ENCODE measurements at places on chromosomes 11 and 22.

GRCh38 chr11:121291319-121291718, 1.3 kb upstream of the SC5D start:
- no peak for DNase-seq

DNA sequence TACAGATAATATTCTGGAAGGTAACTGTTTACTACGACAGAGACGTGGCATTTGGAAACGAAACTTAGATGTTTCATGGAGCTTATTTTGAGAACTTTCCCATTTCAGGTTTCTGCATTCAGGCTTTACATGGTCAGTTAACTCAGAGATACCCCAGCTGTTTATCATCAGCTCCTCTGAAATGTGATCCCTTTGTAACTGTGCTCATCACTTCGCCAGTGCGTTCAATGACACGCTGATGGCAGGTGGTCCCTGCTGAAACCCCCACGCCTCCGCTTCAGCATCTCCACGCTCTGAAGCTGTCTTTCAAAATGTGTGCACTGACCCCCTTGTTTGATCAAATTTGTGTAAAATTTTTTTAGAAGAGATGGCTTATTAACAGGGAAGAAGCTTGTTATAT, 30.5 kb downstream of the ALG12 start:
- DNase-seq: peak; percentile 12

DNA sequence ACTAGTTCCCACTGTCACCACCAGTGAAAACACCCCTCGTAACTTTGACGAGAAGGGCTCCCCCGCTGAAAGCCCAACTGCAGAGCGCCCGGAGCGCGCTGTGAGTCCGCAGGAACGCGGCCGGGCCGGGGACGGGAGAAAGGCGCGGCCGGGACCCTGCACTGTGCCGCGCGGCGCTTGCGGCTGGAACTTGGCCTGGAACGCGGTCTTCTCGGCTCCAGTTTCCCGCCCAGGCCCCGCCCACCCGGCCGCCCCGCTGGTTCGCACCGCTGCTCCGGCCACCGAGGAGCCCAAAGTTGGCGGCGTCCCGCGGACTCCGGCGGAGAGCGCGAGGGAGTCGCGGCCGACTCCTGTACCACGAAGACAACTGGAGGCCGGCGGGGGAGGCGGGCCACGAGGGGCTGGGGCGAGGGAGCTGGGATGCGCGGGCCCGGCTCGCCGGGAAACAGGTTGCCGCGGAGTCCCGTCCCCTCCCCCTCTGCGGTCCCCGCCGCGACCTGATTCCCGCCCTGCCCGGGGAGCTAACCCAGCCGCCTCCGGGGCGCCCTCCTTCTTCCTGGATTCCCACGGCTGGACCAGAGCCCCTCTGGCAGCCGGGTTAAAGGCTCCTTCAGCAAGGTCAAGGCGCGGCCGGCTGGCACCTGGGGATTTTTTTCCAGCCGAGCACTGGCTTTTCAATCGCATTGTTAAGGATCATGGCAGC, 3.4 kb downstream of the TENM4 start:
- peak; percentile 66 for DNase-seq

DNA sequence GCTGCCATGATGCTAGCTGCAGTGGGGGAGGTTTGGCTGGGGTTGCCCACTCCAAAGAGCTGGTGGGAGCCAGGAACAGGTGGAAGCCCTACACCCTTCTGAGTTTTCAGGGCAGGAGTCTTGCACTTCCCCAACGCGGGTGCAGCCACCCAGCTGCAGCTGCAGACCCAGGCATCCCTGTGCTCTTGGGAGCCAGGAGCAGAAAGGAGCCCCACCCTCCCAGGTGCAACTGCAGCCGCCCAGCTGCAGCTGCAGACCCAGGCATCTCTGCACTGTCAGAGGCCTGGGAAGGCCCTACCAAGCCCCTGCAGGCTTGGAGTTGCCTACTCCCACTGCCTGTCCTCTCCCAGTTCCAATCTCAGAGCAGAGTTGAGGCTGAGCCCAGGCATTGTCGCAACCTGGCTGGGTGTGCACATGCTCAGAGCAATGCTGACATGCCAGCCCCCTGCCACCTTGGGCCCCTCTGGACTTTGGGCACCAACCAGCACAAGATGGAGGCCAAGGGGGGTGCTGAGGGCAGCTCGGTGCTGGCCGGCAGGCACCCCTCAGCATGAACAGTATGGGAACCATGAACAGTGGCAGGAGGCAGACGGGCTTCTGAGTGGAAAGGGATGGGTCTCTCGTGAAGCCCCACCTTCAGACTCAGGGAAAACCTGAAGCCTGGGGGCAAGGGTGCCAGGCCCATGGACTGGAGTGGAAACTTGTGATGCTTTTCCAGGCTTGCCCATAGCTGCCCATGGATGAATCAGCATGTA, 195.4 kb downstream of the DCDC1 start:
- no peak for DNase-seq

GRCh38 chr11:109696191-109696897, 274.4 kb downstream of the C11orf87 start:
- DNase-seq: no peak

GRCh38 chr11:107359701-107360100, 97.9 kb downstream of the CWF19L2 start:
- DNase-seq: no peak

DNA sequence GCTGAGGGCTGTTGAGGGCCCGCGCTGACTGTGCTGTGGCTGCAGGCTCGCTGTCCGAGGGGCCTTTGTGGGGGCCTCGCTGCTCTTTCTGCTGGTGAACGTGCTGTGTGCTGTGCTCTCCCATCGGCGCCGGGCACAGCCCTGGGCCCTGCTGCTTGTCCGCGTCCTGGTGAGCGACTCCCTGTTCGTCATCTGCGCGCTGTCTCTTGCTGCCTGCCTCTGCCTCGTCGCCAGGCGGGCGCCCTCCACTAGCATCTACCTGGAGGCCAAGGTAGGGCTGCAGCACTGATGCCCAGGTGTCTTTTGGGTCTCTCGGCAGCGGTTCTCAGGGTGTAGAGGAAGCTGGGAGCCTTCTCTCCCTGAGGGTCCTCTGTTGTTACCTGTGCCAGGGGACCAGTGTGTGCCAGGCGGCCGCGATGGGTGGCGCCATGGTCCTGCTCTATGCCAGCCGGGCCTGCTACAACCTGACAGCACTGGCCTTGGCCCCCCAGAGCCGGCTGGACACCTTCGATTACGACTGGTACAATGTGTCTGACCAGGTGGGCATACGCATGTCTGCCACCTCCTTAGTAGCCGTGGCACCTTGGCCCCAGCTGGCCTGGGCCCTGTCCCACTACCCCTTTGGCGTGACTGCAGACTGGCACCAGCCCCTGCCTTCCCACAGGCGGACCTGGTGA, 2.2 kb downstream of the GPR137 start:
- DNase-seq: no peak

DNA sequence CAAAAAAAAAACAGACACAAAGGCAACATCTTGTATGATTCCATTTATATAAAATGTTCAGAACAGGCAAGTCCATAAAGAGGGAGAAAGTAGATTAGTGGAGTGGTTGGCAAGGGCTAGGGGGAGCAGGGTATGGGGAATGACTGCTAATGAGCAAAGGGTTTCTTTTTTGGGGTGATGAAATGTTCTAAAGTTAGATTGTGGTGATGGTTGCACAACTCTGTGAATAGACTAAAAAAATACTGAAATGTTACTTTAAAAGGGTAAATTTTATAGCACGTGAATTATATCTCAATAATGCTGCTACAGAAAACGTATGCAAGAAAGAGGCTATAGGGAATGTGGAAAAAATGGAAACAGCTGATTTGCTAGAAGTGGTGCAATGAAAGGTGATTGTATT, 155.1 kb downstream of the TENM4 start:
- no peak for DNase-seq

DNA sequence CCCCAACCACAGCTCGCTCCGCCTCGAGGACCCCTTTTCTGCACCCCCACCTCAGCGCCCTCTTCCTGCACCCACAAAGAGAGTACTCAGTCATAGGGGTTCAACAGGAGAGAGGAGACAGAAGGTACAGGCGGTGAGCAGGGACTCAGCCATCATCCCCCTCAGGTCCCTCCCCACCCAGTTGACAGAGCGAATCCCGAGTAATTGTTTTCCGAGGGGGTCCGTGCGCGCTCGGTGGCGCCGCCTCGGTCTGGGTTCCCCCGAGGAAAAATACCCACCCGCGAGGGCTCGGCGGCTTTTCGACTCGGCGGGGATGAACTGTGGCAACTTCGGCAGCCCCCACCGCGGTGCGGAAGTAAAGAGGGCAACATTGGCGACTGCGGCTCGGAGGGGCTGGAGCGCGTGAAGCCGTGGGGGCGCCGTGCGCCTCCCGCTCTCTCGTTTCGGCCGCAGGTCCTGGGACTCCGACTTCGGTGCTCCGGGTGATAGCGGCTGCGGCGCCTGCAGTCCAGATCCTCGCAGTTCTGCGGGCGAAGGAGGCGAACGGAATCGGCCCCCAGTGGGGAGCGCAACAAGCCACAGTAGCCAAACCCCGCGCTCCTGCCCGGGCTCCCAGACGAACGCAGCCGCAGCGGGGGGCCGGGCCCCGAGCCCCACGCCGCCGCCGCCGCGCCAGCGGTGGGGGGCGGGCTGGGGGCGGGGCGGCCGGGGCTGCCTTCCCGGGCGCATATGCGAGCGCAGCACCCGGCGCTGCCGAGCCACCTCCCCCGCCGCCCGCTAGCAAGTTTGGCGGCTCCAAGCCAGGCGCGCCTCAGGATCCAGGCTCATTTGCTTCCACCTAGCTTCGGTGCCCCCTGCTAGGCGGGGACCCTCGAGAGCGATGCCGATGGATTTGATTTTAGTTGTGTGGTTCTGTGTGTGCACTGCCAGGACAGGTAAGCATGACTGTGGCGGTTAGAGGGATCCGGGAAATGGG, at the start of gene NELL1:
Gene NELL1 (plus strand): TSS at position 743 of the 976 bp plus-strand sequence.
- DNase-seq: no peak

DNA sequence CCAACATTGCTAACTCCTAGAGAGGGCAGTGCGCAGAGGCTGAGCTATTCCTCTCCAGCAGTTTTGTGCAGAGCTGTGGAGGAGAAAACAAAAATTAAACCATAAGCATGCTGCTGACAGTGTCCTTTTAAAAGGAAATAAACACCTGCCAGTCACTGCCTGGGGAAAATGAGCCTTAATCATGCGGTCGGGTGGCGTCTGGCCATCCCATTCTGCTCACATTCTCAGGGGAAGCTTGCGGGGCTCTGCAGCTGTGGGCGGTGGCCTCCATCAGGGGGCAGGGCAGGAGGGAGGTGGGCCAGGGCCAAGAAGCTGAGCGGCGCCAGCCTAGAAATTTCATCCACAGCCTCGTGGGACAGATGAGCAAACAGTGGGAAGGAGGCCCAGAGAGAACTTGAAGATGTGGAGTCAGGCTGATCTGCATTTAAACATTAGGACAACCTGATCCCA, 71.0 kb upstream of the TP53I11 start:
- DNase-seq: no peak

GRCh38 chr11:91717169-91717568, 507.4 kb upstream of the FAT3 start:
- no peak for DNase-seq

DNA sequence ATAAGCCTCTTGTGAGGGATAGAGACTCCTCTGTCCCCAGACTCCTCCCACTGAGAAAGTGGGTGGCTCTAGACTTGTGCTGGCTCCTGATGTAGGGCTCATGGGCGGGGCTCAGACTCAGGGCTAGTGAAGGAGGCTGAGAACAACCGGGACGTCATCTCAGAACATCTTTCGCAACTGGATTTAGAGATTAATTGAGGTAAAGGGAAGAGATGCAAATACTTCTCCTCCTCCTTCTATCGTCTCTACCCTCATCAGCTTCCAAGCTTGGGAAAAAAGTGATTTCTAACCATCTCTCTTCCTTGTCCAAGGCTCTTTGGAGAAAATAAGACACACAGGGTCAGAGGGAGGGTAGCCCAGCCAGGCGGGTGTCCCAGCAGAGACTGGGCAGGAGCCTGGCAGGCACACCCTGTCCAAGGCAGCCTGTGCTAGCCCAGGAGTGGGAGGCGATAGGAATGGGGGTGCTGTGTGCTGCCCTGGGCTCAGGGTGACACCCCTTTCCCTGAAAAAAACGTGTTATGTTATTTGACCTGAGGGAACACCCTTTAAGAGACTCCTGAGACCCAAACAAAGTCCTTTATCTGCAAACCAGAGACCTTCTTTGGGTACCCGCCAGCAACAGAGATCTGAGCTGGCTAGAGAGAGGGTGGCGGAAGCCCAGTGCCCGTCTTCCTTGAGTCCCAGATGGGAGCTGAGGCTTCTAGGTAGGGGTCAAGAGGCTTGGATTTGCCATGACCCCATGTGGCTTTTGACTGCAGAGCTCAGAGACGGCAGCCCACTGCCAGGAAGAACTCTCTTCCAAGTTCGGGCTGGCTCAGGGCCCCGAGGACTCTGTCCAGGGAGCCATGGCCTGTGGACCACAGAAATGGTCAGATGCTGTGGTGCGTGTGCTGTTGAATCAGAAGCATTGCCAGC, 160.9 kb downstream of the ADAMTS15 start:
- DNase-seq: no peak

GRCh38 chr22:44206696-44207095, 26.0 kb downstream of the PARVG start:
- DNase-seq: no peak

GRCh38 chr11:1767399-1768140, 3.8 kb upstream of the CTSD start:
- DNase-seq: no peak

DNA sequence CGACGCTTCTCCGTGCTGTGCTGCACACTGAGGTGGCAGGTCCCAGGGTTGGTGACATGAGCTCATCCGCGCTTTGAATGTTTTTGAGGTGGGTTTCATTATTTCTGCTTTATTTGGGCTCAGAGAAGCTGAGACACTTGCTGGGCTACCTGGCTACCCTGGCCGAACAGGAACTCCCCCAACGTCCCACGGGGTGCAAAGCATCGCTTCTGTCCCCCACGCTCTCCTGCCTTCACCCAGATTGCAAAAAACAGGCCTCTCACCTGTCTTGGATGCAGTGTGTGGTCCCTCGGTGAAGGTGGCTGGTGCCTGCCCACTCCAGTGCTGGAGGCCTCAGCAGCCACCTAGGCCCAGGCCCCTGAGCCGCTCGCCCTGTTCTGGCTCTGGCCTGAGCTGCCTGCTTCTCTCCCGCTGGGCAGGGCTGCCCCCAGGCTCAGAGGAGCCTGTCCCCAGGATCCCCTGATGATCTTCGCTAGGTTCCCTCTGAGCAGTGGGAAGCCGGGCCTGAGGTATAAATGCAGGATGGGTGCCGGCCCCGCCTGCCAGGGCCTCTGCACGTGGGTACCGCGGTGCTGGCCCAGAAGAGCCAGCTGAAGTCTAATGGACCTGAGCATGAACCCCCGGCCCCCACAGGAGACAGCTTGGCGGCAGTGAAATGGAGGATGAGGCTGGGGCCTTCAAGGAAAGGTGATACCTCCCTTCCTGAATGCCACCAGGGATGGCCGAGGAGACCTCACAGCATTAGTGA, 15.8 kb upstream of the MRGPRD start:
- DNase-seq: no peak

DNA sequence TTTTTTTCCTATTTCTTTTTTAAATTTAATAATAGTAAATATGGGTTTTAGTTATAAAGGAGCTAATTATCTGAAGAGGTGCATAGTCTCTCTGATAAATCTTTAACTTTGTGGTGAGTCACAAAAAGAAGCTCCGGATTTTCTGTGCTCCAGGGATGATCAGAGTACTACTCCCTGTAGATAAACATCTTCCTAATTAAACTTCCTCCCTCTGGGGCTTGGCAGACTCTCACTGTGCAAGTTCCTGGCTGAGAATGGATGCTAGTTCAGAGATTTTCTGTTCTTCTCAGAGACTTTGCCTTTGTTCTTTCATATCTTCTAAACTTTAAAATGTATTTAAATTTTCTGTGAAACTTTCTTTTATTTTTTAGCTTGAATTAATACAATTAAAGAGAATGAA, at the start of gene OR10G7:
Gene OR10G7 (minus strand): TSS at position 72 of the 400 bp plus-strand sequence. CDS start 2,324 bp downstream, outside the sequence.
- DNase-seq: no peak

All from right renal pelvis (tissue), 4 donors.